ENCODE measurements at places on chromosomes 5 and 9.

- peak; percentile 36 for DNase-seq
These were observed 7.7 kb downstream of the CCNI2 start for GRCh38 chr5:132754947-132755346.

GRCh38 chr9:71587576-71588362, 180.5 kb downstream of the CEMIP2 start:
- no peak for DNase-seq

GRCh38 chr5:156824241-156824640, 25.9 kb upstream of the PPP1R2B start:
- no peak for DNase-seq

DNA sequence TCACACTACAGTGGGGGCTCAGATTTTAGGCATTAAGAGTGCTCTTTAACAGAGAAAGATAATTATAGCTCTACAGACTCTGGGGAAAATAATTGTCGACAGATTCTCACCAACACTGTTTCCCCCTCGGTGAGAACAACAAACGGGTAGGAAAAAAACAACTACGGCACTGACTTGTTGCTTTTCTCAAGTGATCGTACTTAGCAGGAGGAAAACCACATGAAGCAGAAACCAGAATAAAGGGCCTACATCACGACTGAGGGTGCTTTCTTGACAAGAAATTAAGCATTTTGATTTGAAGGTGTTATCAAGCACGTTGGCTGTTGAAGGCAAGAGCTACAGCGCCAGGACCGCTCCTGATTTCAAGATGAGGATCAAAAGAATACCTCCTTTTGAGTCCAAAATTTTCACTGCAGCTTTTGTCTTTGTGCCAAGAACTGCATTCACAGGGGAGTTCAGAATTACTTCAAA, 27.2 kb upstream of the CER1 start:
- DNase-seq = no peak

- no peak for DNase-seq
These were observed 9.7 kb downstream of the DCANP1 start for GRCh38 chr5:135437422-135437795.

- no peak for DNase-seq
These were observed 20.2 kb downstream of the PBX3 start for GRCh38 chr9:125767349-125767748.

DNA sequence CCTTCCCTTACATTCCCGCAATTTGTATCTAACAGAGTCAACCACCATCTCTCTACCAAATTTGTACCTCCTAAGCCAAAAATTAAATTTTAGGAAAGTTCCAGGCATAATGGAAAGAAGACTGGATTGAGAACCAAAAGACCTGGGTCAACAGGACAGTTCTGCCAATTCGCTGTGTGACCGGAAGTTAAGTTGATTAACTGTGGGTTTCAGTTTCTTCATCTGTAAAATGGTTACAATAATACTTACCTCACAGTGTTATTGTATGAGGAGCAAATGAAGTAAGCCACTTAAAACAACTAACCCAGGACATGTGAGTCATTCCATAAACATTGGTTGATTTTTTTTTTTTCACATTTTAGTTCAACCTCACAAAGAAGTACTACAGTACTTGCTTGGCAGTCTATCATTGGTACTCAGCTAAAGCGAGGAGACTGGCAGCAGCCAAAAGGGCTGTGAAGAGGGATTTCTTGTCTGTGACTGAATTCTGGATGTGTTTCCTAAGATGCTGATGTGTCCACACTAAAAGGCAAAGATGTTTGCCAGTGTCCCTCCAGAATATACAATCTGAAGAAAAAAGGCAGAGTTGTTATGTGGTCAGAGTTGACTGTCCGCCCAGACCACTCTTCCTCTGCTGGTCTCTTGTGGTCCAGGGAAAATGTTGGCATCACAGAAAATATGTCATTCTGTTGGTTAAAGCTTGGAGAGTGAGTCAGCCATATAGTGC, 198.6 kb downstream of the TLE1 start:
- DNase-seq = no peak

DNA sequence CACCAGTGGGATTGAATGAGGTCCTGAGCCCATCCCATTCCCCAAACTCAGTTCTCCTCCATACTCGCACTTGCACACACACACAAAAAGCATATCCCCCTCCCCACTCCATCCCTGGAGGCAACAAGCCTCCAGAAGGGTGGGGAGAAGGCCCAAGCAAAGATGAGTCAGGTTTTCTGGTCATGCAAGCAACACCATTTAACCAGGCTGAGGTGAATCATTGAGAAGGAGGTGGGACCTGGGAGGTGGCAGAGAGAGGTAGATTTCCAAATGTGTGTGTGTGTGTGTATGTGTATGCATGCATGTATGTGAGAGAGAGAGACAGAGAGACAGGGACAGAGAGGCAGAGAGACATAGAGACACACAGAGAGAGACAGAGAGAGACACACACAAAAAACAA, 185.2 kb upstream of the TRIM32 start:
- no peak for DNase-seq

All from posterior cingulate gyrus (tissue), 11 donors.